Ascending aorta (tissue), 2 donors: ENCODE measurements at places on chromosomes 1 and 21. TPM values are rescaled to one million over a fixed set of nuclear protein-coding genes. Genes with fewer than 3 reads are reported as not detected.

- DNase-seq: no peak
- H3K27me3 ChIP-seq: no peaks in the 10 kb centered on the region
- H3K4me1 ChIP-seq: no peaks in the 10 kb centered on the region
- no peak overlapping the region for H3K4me3 ChIP-seq
- H3K27ac ChIP-seq: no peak overlapping the region
These were observed 44.1 kb downstream of the S100B start for GRCh38 chr21:46560568-46561444.

DNA sequence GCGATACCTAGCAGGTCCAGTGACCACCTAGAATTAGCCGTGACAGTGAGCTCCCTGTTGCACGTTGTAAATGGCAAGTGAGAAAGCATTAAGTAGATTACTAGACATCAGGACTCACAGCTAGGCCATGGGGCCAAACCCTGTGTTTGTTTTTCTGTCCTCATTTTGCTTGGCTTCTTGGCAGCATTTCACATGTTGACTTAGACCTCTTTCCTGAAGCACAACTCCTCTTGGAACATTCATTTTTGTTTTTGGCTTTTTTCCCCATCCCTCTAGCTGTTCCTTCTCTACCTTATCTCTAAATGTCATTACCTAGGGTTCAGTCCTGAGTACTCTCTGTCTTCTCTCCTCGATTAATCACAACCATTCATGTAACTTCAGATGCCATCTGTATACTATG, 16.9 kb upstream of the PTPN14 start:
- no peak overlapping the region for H3K27ac ChIP-seq
- H3K4me3 ChIP-seq: no peak overlapping the region
- H3K36me3 ChIP-seq: no peaks in the 10 kb centered on the region
- no peaks in the 10 kb centered on the region for H3K4me1 ChIP-seq

DNA sequence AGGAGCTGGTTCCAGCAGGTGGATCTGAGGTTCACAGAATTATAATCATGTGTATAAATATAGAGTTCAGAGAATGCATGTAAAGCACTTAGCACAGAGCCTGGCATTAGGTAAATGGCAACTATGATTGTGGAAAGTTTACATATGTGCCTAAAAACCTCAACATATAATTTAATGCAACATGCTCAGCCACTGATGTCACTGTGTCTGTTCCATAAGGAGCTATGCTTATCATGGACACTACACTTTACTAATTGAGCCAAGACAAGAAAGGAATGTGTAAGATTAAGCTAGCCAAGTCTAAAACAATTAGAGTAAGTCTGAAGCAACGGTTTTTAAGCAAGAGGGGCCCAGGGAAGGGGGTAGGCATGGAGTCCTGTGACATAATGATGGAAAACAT, 61.5 kb downstream of the GNG12 start:
- peak overlapping the region; percentile 70 for H3K27ac ChIP-seq
- no peak for DNase-seq
- H3K27me3 ChIP-seq: no peaks in the 10 kb centered on the region
- no peaks in the 10 kb centered on the region for H3K36me3 ChIP-seq
- peaks cover under 1% of the 10 kb centered on the region for H3K4me1 ChIP-seq
- H3K4me3 ChIP-seq: no peak overlapping the region

Gene NTNG1
- total RNA-seq: not detected

Gene SPRR2G
- not detected for total RNA-seq
